ENCODE measurements at places on chromosomes 12 and 14.

DNA sequence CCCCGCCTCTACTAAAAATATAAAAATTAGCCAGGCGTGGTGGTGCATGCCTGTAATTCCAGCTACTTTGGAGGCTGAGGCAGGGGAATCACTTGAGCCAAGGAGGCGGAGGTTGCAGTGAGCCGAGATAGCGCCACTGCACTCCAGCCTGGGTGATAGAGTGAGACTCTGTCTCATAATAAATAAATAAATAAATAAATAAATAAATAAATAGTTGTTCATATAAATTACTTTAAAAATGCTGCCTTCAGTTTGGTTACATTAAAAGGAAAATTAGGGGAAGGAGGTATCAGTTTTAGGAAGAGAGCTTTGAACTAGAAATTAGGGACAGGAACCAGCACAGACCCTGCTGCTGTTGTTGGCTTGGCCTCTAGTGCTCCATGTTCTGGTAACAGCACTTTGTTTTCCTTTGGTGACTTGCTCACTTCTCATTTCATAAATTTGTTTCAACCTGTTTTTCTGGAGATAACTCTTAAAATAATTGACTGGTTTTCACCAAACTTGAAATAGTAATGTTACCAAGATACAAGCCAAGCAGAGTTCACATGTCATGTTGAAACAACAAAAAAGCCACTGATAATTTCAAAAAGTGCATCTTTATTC is 22.9 kb upstream of the PTPRB start:
- no peak for DNase-seq

- DNase-seq = peak; percentile 17
Measured at GRCh38 chr12:15001733-15002382, 29.0 kb downstream of the PDE6H start.

- DNase-seq = no peak
Measured at GRCh38 chr14:67385618-67386017, 25.5 kb downstream of the EIF2S1 start.

- peak; percentile 73 for DNase-seq
Measured at GRCh38 chr12:131869871-131870418, 24.5 kb upstream of the ULK1 start.

GRCh38 chr14:103744621-103745395 is 29.2 kb downstream of the ZFYVE21 start:
- no peak for DNase-seq
